Stimulated activated CD4-positive, alpha-beta T cell treated with anti-CD3 and anti-CD28 coated beads, Interleukin-4, amount 100 ng/mL, for 1 hour (primary cell): ENCODE measurements at places on chromosomes 11 and 22.

- no peak for DNase-seq
These were observed 14.1 kb upstream of the KIAA0930 start for GRCh38 chr22:45254789-45255278.

DNA sequence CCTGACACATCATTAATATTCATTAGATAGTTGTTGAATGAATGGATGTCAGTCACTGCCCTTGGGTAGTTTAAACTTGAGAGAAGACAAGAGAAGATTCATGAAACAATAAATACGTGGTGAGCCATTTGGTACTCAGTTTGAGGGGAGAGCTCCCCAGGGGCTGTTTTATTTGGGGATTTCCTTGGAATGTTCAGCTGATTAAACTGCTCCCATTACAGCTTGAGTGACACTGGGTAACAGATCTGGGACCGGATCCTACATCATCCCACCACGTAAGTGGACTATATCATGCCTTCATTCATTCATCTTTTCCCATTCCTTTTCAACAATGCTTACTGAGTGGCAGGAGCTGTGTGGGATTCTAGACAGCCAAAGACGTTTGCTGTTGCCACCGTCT, 162.0 kb downstream of the FAT3 start:
- DNase-seq: no peak

DNA sequence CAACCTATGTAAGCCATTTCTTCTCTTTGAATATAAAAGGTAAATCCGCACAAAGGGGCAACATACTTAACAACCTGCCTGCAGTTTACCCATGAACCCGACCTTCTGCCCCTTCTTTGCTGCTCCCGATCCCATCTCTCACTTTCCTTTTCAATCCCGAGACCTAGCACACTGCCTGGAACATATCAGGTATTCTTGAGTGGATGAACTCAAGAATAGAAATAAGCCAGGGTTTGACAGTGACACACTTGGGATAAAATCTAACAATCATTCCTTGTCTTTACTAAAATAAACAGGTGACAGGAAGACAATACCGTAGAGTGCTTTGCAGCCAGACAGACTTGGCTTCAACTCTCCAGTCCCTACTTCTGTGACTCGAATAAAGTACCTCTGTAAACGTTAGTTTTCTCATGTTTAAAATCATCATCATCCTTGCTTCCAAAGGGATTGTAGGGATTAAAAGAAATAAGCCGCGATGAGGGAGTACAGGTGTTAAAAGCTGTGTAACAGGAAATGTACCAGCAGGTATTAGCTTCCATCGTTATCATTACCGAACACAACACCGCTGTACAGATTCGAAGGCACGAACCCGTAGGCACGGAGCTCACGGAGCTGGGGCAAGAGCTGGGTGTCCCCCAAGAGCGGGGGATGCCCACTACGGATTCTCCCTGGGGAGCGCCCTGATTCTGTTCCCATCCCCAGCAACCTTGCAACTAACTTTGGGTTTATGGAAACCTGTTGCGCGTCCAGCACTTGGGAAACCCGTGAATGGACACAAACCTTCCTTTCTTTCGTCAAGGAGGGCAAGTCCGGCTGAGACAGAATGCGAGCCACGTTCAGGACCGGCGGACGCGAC, 720 bp downstream of the UFD1 start:
- no peak for DNase-seq

GRCh38 chr22:22920104-22920654, 32.6 kb downstream of the IGLL5 start:
- no peak for DNase-seq

GRCh38 chr11:3218483-3219280, at the start of gene MRGPRG:
TSS of gene MRGPRG (minus strand) at chr11:3218813. CDS start at chr11:3218813, 0 bp downstream.
- DNase-seq: no peak

DNA sequence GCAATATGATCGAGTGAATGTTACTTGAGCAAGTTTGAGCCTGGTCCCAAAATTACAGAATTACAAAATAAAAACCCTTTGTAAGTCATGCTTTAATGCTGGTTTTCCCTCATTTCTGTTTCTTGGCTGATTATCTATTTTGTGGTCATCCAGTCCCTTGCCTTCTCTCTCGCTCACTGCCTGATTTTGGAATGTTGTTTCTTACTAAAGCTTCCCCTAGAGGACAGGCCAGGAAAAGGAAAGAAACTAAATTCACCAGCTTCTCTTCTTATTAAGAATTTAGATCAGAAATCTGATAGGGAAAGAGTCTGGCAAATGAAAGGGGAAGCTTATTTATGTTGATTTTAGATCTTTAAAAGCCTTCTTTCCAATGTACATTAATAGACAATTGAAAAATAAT, 16.6 kb upstream of the BDNF start:
- no peak for DNase-seq

- DNase-seq: no peak
These were observed 108.0 kb downstream of the MICAL3 start for GRCh38 chr22:17916226-17916889.

DNA sequence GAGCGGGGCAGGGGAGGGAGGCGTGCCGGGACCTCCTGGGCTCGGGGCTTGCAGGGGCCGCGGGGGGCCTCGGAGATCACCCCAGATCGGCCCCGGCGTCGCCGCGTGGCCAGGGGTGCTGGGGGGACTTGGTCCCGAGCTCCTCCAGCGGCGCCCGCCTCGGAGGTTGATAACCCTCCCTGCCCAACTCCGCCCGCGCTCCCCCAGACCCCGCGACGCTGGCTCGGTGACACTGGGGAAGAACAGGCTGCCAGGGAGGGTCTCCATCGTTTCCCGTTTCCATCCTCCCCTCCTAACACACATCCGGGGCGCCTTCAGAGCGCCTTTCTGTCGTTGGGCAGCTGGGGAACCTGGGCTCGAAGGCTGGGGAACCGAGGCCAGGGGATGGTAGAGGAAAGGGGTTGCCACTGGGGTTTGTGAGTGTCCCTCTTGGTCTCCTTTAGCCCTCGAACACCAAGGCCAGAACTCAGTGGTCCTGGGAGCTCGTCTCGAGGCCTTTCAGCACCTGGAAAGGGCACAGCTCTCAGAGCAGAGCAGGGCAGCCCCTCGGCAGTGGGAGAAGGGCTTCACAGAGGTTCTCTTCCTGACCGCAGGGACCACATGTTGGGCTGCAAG, 431 bp downstream of the SLC37A2 start:
- DNase-seq: no peak

- no peak for DNase-seq
These were observed 923.3 kb downstream of the KCNA4 start for GRCh38 chr11:29093416-29094120.

- DNase-seq: no peak
These were observed 5.9 kb downstream of the SCGB1D1 start for GRCh38 chr11:62195945-62196344.
